ENCODE measurements at places on chromosomes 7 and 10.

GRCh38 chr7:49520951-49521350 lies 252.5 kb upstream of the VWC2 start:
- no peak for DNase-seq

- DNase-seq: no peak
Observed at GRCh38 chr10:96667401-96667800, 52.9 kb downstream of the PIK3AP1 start.

GRCh38 chr10:53699684-53700083 lies 927.1 kb upstream of the MBL2 start:
- no peak for DNase-seq

GRCh38 chr10:95664543-95664942 lies 8.0 kb upstream of the ALDH18A1 start:
- DNase-seq: no peak

DNA sequence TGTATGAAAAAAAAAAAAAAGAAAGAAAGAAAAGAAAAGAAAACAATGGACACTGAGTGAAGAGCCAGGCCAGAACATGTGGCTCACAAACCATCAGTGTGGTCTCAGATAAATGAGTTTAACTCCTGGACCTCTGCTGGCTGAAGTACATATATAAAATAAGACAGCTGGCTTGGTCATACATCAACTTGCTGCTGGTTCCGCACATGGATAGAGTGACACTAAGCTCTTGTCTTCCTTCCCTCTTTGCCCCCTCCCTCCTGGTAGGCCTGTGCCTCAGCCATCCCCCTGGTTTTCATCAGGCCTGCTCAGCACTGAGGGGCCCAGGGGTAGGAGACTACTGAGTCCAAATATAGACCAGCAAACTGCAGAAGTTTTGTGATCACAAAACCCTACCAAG lies 58.1 kb upstream of the DGKI start:
- no peak for DNase-seq

Data from Peyer's patch (tissue), 4 donors.